SHP77 treated with DMSO at 0.1 percent for 48 hours (cell line): ENCODE measurements at places on chromosomes 2 and 18.
A peak's percentile ranks its signal among the peaks of the same experiment; 100 is the strongest.

DNA sequence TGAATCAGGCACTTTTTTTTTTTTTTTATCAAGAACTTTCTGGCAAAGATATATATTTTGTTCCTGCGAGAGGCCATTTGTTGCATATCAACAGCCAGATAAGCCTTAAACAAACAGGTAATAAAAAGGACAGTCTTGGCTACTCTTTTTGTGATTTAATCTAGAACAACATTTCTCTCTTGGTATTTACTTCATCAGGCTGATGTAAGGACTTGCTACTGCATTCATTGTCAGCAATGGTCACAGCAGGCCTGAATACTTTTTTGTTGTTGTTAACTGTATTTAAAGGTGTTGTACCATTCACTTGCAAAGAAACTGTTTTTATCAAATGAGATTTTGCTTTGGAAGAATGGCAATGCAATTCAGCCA, 683.8 kb downstream of the IRS1 start:
- DNase-seq: no peak

DNA sequence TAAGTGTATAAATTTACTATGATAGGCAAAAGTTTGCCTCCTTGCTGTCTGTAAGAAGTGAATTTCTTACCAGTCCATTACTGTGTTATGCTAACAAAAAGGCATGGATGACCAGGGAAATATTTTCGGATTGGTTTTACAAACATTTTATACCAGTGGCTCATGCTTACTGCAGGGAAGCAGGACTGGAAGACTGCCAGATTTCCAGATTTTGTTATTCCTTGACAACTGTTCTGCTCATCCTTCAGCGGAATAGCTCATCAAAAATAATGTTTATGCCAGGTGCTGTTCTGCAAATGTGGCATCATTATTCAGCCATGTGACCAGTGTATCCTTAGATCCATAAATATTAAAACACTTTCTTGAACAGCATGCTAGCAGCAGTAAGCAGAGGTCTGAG, 40.4 kb upstream of the NETO1 start:
- DNase-seq: no peak

DNA sequence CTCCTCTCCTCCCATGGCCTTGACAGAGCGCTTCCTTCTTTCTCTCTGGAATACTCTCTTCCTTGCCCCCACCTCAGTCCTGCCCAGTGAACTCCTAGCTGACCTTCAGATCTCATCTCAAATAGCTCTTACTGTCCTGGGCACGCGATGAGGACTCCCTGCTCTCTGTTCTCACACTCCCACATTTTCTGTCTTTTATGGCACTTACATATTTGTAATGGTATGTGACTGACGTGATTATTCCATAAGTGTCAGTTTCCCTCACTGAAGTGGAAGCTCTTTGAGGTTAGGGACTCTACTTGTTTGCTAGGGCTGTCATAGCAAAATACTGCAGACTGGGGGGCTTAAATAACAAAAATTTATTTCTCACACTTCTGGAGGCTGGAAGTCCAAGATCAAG, 1.7 kb upstream of the DYSF start:
- no peak for DNase-seq

DNA sequence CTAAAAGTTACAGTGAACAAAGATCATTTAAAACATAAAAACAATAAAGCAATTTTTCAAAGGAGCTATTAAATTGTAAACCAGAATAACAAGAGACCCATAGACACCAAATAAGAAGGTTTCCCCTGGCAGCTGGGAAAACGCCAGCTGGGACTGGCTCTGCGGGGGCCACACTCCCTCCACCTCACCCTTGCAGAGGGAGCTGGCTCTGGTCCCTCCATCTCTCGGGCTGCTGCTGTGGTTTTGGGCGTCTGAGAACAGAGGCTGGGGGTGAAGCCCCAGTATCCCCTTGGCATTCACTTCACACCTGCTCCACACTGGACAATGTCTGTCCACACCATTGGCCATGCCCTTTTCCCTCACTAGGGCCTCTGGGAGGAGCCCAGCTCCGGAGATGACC, 62.1 kb upstream of the OTOS start:
- DNase-seq: no peak

- no peak for DNase-seq
Measured at GRCh38 chr2:28649481-28650265, 102.0 kb upstream of the PPP1CB start.

DNA sequence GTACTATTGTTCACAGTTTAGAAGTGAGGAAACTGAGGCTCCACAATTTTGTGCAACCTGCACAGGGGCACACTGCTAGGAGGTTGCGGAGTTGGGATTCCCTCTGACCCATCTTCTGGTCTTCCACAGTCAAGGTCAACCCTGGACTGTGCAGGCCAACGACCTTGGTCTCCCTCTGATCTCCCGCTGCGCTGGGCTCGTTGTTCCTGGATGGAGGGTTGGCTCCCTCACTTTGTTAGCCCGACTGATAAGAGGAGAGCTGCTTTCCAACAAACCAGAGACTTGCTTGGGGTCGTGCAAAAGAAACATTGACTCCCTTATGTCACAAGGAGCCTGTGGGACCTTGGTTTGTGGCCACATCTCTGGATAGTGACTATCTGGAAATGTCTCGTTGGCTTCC, 187.6 kb downstream of the MYCN start:
- DNase-seq: no peak

DNA sequence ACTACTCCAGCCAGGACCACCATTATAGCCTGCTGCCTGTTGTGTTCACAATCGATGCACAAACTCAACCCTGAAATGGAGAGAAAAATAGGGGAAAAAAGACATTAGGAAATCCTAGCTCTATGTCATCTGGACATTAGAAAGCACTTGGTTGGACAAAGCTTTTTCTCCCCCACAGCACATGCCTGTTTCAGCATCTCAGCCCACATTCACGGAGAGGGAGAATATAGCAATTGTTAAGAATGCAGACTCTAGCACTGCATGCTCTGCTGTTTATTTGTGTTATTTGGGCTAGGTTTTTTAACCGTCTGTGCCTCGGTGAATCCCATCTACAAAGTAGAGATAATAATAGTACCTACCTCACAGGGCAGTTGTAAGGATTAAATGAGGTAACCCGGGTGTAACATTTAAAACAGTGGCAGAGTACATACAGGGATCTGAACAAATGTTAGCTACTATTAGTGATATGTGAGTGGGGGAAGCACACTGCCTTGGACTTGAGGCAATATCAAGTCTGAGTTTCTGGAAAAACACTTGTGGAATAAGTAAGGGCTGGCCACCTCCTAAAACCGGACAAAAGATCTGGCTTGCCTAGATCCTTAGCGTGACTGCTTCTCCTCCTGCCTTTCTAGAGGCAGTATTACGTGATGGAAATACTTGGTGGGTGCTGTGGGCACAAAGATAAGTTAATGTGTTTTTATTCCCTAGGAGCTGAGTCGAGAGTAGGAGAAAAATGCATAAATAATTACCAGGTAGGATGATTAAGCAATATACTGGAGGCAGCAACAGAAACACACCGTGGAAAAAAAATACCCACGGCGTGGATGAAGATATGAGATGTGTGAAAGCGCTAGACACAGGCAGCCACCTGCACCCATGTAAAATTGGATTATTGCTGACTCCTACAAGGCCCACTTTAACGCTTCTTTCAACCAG, 1.0 kb upstream of the PPP1CB start:
- DNase-seq: peak; percentile 7

DNA sequence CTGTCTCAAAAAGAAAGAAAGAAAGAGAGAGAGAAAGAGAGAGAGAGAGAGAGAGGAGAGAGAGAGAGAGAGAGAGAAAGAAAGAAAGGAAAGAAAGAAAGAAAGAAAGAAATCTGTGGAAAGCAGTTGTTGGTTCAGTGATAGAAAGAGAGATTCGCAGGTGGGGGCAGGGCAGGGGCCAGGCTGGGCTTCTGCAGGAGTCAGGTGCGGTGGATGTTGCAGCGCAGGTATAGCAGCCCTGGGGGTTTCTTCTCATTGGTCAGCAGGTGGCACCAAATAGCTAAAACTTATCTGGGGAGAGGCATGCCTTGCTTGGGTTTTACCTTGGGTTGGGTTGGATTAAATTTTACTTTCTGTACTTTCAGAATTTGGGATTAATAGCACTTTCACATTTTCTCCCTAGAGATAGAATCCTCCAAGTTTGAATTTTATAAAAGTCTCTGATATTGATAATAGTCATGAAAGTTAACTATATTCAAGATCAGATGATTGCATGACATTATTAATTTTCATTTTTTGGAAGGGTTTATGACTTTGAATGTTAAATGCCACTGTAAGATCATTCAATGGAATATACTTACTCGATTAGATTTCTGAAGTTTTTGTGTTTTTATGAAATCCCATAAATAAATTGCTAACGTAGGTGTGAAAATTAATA, 66.6 kb downstream of the SPTBN1 start:
- peak; percentile 55 for DNase-seq

DNA sequence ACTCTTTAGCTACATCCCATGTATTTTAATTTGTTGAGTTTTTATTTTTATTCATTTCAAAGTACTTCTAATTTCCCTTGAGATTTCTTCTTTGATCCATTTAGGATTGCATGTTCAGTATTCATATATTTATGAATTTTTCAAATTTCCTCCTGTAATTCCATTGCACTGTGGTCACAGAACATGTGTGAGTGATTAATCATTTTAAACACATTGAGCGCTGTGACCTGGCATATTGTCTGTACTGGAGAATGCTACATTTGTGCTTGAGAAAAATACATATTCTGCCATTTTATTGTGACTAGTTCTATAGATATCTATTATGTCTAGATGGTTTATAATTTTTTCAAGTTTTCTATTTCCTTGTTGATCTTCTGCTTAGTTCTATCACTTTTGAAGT, 353.7 kb downstream of the RAD51AP2 start:
- no peak for DNase-seq

DNA sequence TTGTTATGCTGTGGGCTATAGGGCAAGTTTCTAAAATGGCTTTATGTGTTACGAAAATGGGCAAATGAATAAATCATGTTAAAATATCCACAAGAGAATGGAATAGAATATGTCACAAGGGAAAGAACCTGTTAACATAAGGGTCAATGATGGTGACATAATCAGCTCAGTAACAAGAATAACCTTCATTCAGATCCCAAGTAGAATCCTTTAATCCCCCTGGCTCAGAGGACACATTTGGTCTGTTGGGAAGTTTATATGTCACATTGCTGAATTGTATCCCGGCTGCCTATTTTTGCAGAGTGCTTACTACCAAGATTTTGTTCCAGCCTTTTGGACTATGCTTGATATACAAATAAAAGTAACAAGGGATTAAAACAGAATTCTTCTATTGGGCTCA, 13.1 kb upstream of the LGALSL start:
- DNase-seq: no peak

DNA sequence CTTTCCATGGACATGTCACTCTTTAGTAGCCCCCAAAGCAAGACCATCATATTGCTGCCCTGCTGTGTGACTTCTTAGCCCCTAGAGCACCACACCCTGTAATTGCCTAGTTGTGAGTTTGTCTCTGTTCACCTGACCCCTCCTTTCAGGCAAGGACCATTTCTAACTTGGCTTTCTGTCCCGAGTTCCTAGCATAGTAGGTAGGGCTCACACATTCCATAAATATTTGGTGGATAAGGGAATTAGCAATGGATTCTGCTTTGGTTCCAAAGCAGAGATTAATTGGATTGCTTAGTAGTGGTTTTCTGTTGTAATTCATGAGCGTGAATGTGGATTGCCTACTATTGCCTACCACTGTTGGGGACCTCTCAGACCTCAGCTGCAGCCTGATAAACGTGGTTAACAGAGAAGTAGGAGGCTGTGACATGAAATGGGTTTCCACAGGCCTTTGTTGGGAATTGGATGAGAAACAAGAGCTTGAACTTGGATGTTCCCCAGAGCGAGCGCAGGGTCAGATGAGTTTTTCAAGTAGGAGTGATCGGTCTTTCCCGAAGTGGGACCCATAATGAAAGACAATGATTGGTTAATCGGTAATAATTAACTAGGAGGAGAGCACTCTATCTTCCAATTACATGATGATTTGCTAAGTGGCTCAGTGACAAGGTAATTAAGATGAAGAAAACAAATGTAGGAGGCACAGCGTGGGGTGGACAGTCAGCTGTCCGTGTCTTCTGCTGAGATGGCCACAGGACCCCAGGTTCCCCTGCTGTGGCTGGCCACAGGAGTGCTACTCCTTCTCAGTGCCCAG, 13.4 kb upstream of the UGT1A1 start:
- no peak for DNase-seq

GRCh38 chr2:36486521-36487044, 111.4 kb downstream of the FEZ2 start:
- DNase-seq: no peak

DNA sequence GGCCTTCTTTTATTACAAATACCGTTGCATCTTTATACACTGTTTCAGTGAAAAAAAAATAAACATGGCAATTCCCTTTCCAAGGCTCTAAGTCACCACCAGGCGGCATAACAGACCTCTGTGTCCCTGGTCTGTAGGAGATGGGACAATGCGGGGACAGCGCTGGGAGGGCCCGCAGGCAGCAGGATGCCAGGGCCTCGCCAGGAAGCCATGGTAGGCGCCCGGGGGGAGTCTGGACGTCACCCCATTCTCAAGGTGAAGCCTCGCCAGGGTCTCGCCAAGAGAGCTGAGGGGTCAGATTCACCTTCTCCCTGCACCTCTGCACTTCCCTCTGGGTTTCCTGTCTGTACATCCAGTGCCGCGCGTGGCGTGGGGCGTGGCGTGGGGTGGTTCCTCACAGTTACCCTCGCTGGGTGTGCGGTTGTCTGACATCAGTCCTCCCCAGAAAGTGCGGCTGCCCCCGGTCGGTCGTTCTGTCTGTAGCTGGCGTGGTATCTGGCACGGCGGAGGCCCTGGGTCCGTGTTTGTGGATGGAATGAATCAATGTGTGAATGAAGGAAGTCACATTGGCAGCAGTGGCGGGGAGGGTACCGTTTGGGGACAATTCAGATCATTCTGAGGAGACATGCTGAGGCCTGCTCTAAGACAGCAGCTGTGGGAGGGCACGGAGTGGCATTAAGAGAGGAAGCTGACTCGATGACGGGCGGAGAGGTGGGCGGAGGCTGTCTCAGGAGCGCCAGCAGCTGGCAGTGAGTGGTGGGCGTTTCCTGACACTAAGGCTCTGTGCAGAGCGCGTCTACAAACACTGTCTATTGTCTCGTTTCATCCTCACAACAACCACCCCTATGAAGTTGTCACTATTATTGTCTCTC, 46.0 kb downstream of the LRRFIP1 start:
- DNase-seq: peak; percentile 78

DNA sequence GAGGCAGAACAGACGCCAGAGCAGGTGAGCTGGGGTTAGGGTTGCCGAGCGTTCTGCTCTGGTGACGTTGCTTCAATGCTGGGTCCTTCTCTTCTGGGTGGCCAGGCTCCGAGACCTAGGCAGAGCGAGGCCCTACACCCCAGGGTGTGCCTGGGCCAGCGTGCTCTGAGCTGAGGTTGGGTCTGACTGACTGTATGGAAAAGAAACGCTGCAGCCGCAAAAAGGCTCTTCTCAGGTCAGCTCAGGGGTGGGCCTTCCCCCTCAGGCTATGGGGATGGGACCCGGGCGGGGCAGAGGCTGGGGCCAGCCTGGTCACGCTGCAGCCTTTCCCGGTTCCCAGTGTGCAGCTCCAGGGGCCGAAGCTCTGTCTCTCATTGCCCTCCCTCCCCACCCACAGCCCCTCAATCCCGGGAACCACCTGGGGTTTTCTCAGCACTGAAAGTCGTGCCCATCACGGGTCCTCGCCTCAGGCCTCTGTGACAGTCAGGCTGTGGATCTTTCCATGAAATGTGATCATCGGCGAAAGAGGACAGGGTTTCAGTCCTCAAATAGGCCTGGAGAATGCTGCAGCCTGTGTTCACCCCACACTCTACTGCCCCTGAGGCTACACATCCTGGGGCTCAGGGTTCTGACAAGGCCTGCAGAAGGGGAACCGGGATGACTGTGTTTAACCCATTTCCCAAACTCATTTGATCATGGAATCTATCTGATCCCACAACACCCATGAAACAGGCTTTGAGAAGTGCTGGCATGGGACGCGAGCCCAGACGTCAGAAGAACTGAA, 19.4 kb downstream of the CYP26B1 start:
- no peak for DNase-seq
